ENCODE measurements at places on chromosomes 2 and 18.

- DNase-seq, result no peak
Observed at GRCh38 chr18:22796113-22796512, 137.0 kb upstream of the RBBP8 start.

DNA sequence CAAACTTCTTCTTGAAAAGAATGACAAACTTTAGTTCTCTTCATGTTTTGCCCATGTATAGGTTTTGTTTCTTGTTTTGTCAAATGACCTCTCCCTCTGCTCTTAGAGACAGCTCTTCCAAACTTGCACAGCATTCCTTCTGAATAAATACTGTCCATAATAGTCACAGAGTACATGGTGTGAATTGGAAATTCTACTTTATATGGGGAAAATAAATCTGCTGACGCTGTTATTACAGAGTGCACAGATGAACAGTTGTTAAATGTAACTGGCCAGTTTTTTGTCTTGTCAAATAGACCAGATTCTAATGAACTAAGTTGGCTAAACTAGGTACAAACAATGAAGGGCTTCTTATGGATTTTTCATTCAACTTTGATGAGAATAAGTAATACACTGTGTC, 115.8 kb upstream of the DTNA start:
- DNase-seq, result no peak

GRCh38 chr2:126986631-126987187, 88.0 kb downstream of the TEX51 start:
- peak; percentile 24 for DNase-seq

GRCh38 chr2:9050122-9050809, 46.8 kb upstream of the MBOAT2 start:
- no peak for DNase-seq
